ENCODE measurements at places on chromosomes 11 and 22.

DNA sequence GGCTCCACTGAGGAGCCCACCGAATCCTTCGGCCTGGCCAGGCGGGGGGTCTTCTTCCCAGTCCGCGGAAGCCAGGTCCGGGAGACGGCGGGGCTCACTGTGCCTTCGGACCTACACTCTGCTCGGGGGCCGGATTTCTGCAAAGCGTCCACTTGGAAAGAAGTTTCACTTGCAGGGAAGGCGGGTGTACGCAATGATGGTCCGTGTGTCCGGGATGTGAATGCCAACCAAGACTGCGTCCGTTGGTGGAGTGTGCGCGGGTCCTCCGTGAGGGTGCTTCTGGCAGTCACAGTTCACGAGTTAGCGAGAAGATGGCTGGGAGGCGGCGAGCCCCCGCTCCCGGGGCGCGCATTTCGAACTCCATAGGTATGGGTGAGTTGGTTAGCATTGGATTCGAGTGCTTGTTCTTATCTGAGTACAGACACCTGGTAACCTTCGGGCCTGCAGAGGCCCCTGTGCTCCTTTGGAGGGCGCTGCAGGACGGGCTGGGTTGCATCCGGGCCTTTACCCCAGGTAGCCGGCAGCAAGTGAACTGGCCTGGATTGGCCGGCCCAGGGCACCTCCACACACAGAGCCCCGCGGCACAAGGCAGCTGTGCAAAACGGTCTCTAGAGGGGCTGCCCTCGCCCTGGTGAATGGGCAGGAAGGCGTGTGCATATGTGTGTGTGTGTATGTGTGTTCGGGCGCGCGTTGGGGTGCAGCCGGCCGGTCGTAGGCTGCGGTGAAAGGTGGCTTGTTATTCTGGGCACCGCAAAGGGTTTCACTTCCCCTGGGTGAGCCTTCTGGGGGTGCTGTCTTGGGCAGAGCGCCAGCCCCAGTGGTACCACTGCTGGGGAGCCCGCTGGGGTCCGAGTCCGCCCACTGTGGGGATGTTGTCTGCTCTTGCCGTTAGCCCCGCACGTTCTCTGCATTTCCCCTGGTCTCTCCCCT is 13.3 kb upstream of the CYP2R1 start:
- DNase-seq: peak; percentile 39

DNA sequence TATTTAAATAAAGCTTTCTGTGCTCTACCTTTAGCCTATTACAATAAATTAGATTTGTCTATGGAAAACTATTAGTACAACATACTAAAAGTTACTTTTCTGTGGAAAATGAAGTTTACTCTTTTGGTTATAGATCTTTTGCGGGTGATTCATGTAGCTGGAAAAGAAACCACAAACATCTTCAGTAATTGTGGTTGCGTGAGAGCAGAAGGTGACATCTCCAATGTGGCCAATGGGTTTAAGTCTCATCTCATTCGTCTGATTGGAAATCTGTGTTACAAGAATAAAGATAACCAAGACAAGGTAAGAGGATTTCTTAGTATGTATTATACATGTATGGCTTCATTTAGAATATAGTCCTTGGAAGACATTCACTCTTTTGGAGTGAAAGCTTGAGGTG is 68.6 kb downstream of the ATXN10 start:
- DNase-seq: no peak

- DNase-seq: no peak
Measured at GRCh38 chr22:50315289-50316113, 8.1 kb upstream of the PLXNB2 start.

DNA sequence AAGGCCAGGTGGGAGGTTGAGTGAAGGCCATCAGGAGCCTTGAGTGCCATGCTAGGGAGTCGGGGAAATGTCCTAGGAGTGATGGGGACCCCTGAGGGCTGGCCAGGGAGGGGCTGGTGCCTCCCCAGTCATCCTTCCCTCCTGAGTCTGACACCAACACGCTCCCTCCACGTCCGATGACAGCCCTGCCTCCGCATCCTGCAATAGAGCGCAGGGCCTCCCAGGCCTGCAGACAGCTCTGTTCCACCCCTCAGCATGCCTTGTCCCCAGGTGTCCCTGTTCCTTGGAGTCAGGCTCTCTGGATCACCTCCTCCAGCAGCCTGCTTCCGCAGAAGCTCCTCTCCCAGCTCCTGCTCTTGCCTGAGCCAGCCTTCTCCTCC is 3.1 kb downstream of the RAC2 start:
- DNase-seq: no peak

- DNase-seq: no peak
Measured at GRCh38 chr11:120657306-120658070, 145.9 kb downstream of the GRIK4 start.

DNA sequence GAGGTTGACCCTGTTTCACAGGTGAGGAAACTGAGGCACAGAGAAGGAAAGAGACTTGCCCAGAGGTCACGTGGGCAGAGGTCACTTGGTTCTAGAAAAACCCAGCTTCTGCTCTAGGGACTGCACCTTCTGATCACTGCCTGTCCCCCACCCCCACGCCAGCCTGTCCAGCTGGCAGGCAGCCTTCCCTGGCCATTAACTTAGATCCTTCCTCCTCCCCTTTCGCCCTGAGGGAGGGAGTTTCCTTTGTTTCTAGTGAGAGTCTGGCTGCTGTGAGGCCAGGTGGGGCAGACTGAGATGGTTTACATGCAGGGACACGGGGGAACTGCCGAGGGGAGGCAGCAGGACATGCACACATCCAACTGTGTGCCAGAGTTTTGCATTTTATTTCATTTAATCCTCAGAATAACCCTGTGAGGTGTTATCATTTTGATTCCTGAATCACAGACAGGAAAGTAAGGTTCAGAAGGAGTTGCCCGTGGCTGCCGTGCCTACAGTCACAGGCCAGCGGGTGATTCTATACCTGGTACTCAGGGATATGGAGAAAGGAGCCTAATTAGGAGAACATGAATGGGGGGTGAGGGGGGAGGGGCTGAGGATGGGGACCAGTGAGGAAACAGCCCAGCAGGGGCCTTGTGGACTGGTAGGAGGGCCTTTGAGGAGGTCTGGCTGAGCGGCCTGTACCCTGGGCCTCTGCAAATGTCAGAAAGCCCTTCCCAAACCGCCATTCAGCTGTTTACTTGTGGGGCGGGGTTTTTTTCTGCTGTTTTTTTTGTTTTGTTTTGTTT is 3.4 kb downstream of the FAM83F start:
- DNase-seq: no peak

DNA sequence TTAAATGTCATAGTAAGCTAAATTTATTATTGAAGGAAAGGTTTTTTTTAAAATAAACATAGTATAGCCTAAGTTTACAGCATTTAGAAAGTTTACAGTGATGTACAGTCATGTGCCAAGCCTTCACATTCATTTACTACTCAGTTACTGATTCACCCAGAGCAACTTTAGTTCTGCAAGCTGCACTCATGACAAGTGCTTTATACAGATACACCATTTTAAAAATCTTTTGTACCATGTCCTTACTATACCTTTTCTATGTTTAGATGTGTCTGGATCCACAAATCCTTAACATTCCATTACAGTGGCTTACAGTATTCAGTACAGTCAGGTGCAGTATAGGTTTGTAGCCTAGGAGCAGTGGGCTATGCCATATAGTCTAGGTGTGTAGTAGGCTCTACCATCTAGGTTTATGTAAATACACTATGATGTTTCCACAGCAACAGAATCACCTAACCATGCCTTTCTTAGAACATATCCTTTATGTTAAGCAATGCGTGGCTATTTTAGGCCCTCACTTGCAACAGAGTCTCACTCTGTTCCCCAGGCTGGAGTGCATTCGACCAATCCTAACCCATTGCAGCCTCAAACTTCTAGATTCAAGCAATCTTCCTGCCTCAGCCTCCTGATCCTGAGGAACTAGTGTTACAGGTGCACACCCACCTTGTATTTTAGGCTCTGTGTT is 79.5 kb upstream of the SLC25A18 start:
- DNase-seq: no peak

- no peak for DNase-seq
Measured at GRCh38 chr11:18461909-18462308, 6.3 kb downstream of the LDHAL6A start.

DNA sequence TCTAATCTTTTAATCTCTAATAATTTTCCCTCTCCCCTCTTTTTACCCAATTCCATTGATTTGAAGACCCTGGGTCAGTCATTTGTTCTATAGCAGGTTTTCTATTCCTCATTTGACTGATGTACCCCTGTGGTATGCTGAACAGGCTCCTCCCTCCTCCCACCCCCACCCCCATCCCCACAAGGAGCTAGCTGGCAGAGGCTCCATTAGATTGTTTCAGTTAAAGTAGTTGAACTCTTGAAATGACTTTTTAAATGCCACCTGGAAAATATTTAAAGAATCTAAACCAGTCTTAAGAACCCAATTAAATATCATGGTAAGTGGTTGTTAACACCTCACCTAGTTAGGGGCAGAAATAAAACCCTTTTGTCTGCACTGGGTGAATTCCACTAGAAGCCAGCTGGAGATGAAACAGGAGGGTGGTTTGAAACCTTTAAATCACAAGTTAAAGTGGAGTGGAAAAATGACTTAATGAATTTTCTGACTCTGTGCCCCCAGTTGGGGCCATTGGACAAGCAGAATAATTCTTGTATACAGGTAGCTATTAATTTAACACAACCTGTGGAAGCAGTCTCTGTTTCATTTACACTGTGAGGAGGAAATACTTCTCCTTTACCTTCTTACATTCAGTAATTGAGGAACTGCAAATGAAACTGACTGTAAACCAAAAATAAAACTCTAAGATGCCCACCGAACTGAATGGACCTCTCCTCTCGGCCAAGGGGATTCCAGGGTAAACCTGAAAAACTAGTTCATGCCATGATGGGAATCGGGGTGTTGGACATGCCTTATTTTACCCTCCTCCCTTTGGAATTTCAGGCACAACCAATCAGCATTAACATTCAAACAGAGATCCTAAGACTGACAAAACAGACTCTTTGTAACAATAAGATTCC is 30.7 kb downstream of the PRR5L start:
- no peak for DNase-seq

GRCh38 chr22:39621826-39622225 is 51.3 kb downstream of the CACNA1I start:
- DNase-seq: no peak

- no peak for DNase-seq
Measured at GRCh38 chr22:48642550-48642949, 1185.1 kb downstream of the BRD1 start.

- no peak for DNase-seq
Measured at GRCh38 chr11:95296621-95297025, 65.6 kb upstream of the SESN3 start.

- DNase-seq: no peak
Measured at GRCh38 chr11:43919852-43920597, 22.4 kb upstream of the C11orf96 start.

- DNase-seq: peak; percentile 65
Measured at GRCh38 chr11:60831143-60831500, 10.8 kb upstream of the CCDC86 start.

GRCh38 chr22:25840167-25840566 is 98.2 kb downstream of the MYO18B start:
- DNase-seq: no peak

DNA sequence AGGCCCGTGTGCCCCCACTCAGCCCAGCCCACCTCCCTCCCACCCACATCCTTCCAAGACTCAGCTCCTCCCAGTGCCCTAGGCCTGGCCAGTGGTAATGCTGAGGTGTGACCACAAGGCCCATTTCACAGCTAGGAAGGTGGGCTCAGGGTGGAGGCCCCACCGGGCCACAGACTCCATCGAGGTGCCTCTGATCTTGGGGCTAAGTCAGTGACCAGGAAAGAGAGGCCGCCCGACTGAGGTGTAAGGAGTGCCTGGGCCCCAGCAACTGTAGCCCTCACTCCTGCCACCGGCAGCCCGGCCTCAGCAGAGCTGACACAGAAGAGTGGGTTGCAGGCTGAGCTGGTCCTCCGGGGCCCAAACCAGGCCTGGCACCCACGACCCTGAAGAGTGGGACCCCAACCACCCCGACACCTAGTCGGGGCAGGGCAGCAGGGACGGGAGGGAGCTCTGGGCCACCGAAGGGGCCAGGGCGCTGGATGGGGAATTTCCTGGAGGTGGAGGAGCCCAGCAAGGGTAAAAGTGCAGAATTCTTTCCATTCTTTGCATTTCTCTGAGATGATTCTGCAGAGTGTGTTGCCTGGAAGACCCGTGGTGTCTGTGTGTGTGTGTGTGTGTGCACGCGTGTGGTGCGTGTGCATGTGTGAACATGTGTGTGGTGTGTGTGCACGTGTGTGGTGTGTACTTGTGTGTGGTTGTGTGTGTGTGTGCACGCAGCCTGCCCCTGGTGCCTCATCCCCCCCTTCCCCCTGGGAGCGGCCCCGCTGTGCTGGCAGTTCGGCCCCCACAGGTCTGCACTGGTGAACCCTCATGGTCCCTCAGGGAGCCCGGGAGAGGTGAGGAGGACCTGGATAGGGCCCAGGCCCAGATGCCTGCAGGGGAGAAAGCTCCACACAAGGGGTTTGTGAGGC is 8.3 kb upstream of the PIM3 start:
- no peak for DNase-seq

DNA sequence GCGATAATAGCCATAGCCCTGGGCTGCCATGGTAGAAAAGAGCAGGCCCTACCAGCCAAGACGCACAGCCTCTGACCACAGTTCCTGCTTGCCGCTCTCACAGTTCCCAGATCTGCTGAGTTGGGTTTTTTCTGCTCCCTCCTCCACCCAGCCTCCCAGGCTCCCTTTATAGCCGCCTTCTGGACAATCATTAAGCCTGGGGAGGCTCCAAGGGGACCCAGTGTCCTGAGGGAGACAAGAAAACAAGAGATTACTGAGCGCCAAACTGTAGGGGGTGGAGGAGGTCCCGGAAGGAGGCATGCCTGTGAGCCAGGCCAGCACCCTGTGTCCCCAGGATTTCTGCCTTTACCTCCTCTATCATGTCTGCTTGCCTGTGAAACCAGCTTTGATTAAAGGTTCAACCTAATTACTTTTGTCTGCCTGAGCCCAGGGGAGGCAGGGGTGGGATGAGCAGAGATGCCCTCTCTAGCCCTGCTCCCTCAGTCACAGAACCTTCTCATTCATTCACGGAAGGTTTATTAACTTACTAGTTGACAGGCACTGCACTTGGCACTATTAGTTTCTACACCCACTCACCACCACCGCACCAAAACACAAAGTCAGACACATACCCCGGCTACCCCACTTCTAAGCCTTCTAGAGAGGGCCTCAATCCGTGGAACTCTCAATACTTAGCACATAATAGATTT is 1.2 kb downstream of the SLC37A4 start:
- no peak for DNase-seq

GRCh38 chr11:11288972-11289616 is 64.0 kb downstream of the CSNK2A3 start:
- DNase-seq: no peak

GRCh38 chr11:76234416-76235232 is 28.3 kb upstream of the WNT11 start:
- no peak for DNase-seq

- DNase-seq: no peak
Measured at GRCh38 chr11:128158860-128159259, 428.5 kb downstream of the ETS1 start.

GRCh38 chr11:10398525-10398924 is 56.5 kb upstream of the AMPD3 start:
- no peak for DNase-seq

- no peak for DNase-seq
Measured at GRCh38 chr11:75174781-75175370, 24.0 kb downstream of the SLCO2B1 start.

GRCh38 chr11:35248558-35249323 is 109.8 kb downstream of the CD44 start:
- no peak for DNase-seq

All from stimulated activated CD4-positive, alpha-beta T cell treated with anti-CD3 and anti-CD28 coated beads, Interleukin-1b, Interleukin-23, amount 100 ng/mL, for 1 hour (primary cell).